NCI-H2107 (cell line): ENCODE measurements at places on chromosomes 5 and 9.

GRCh38 chr5:56649569-56649968, 165.8 kb upstream of the MAP3K1 start:
- no peak for DNase-seq

GRCh38 chr5:154359221-154359573, 86.6 kb upstream of the SAP30L start:
- no peak for DNase-seq

GRCh38 chr5:57871496-57871895, 388.9 kb upstream of the ACTBL2 start:
- DNase-seq, result no peak

DNA sequence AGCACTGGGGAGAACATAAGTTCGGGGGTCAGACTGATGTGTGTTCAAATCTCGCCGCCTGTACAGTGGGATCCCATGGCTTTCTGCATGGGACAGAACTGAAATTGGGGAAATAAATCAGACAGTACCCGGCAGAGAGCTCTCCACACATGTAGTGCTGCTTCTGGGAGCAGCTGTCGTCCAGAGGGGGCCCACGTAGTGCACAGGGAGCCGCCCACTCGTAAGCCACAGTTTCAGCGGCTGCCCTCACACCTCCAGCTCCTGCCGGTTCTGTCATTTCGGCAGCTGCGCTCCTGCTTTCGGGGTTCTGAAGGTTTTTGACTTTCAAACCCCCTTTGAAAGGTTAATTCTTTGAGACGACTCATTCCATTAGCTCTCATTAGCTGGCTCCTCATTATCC, 83.1 kb downstream of the OLFM1 start:
- DNase-seq, result no peak

GRCh38 chr9:120152295-120152694, 427.7 kb downstream of the CDK5RAP2 start:
- DNase-seq, result no peak

DNA sequence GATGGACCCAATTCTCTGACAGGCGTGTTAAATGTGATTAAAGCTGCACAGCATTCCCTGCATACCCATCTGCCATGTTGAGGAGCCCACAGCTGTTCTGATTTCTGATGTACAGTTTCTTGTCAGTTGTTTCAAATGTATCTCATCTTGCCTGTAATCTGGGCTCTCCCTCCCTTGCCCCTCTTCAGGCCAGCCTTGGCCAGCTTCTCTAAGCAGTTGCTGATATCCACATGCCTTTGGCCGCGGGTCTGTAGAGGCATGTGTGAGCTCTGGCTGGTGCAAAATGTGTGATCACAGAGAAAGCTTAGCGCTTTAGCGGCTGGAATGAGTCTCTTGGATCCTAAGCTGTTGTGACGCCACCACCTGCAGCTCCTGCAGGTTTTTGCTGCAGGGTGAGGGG, 332.0 kb downstream of the MLLT3 start:
- no peak for DNase-seq

GRCh38 chr9:123318202-123318601, 37.8 kb upstream of the CRB2 start:
- DNase-seq, result no peak

DNA sequence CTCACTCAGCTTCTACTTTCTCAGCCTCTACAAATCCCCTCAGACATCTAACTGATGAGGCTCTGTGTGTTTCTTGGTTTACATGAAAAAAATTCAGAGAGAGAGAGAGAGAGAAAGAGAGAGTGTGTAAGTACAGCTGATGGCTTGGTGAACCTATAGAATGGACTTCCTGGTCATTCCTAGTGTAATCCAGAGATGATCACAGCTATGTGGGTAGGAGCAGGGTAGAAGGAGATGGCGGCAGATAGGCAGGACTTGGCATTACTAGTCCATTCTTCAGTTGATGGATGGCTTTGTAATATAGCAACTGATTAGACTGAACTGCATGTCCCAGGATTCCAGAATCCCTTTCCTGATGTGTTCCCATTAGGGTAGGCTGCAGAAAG, 429.3 kb upstream of the CLINT1 start:
- DNase-seq, result no peak

DNA sequence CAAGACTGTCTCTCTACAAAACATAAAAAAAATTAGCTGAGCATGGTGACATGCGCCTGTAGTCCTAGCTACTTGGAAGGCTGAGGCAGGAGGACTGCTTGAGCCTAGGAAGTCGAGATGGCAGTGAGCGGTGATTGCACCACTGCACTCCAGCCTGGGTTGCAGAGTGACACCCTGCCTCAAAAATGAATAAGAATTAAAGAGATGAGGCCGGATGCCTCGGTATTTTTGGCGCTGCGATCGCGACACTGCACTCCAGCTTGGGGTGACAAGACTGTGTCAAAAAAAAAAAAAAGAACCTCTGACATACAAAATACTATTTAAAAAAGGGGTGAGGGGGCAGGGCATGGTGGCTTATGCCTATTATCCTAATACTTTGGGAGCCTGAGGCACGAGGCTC, 7.3 kb downstream of the GPBP1 start:
- no peak for DNase-seq

DNA sequence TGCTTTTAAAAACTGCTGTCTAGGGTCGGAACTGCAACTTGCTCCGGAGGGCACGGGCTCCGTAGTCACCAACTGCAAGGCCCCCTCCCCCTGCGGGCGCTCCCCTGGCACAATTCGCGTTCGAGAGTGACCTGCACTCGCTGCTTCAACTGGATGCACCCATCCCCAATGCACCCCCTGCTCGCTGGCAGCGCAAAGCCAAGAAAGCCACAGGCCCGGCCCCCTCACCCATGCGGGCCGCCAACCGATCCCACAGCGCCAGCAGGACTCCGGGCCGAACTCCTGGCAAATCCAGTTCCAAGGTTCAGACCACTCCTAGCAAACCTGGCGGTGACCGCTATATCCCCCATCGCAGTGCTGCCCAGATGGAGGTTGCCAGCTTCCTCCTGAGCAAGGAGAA, 64.2 kb upstream of the GAS1 start:
- no peak for DNase-seq

DNA sequence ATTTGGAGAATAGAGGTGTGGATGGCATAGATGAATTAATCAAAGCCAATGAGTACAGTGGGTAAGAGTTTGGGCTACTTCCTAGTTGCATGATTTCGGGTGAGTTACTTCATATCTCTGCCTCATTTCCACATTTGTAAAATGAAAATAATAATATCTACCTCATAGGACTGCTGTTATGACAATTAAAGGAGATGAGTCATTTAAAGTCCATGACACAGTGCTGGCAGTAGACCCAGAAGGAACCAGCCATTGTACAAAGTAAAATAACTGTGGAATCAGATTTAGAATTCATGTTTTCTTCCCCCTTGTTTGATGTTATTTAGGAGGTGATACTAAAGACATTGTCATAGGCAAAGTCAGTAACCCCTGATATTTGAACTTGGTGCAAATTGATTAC, 139.5 kb upstream of the SLC27A6 start:
- no peak for DNase-seq

DNA sequence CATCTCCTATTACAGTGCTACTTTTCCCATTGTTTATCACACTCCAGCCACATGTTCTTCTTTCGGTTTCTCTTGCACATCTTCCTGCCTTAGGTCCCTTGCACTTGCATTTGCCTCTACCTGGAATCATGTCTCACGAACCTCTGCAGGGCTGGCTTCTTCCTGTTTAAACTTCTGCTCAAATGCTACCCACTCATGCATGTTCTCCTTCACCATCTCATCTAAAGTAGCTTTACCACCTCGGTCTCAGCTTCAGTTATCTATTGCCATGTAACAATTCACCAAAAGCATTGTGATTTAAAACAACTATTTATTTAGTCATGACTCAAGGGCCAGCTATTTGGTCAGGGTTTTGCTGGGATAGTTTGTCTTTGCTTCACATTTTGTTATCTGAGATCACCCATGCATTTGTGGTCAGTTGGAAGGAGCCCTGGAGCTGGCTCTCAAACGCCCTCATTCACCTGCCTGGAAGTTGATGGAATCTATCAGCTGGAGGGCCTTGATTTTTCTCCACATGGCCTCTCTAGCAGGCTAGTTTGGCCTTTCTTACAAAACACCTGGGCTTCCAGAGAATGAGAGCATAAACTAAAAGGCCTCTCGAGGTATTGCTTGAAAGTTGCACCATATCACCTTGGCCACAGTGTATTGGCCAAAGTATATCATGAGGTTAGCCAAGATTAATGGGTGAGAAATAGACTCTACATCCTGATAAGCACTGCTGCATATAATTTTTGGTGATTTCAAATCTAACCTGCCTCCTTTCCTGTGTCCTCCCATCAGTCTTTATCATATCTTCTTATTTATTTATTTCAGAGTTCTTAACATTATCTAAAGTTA, 21.4 kb downstream of the SPINK1 start:
- DNase-seq, result no peak

DNA sequence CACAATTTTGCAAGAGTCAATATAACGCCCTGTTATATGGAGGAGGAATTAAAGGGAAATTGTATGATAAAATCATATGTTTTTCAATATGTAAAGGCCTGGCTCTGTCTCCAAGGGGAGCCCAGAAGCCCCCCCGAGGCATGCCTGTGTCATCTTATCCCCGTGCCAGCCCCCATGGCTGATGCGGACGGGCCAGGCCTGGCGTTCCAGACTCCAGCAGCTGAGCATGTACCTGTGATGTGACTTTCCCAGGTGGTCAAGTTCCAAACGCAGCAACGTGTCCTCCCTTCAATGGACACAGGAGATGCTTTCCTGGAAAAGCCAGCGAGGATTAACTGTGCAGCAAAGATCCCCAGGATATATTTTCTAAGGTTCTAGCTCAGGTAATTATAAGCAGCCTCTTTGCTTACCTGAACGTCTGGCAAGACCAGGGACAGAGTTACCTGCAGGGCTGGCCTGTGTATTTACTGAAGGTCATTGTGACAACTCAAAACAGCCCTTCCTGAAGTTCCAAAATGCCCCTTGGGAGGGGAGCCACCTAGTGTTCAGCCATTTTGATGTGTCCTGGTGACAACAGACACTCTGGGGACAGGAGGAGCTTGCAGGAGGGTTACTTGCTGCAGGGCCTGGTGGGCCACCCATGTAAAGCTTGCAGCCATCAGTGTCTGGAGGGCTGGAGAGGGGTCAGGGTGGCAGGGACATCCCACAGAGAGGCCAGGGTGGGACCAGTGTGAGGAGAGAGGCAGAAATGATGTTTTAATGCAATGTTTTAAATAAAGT, 53.3 kb upstream of the RNU6ATAC start:
- no peak for DNase-seq

DNA sequence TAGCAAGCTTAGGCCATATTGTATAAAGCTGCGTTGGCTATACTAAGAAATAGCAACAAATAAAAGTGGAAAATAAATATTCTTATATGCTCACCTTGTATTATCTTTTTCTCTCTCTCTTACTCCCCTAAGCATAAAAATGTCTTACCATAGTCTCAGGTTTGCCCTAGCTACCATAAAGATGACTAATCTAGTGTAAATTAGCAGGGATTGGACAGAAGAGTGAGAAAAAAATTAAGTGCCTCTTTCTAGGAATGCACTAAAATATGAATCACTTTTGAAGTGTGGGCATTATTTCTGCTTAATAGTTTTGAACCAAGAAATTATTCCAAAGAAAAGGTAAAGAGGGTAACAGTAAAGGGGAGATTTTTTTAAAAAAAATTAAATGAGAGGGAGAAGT, 201.3 kb downstream of the HINT1 start:
- DNase-seq, result no peak

DNA sequence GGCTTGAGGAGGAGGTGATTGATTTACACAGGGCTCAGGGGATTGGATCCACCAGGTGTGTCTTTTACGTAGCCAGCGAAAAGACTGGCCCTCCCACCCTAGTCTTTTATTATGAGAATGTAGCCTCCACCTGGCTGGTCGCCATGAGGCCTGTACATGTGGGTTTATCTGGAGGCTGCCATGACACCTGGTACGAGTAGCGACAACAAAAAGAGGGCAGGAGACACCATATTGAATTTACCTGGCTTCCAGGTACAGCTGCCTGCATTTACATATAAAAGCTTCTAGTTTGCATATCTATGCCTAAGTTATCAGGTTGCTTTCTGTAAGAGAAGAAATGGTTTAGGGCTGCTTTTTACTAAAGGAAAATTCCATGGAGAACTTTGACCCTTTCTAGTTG, 1173.7 kb upstream of the SEMA6A start:
- DNase-seq, result no peak

GRCh38 chr5:29642601-29643000, 1550.9 kb upstream of the CDH6 start:
- no peak for DNase-seq

GRCh38 chr5:112293587-112293986, 125.5 kb downstream of the EPB41L4A start:
- no peak for DNase-seq
